Vagina (tissue), 2 donors: ENCODE measurements at places on chromosomes 1 and 21. TPM values are rescaled to one million over a fixed set of nuclear protein-coding genes. Genes with fewer than 3 reads are reported as not detected.

DNA sequence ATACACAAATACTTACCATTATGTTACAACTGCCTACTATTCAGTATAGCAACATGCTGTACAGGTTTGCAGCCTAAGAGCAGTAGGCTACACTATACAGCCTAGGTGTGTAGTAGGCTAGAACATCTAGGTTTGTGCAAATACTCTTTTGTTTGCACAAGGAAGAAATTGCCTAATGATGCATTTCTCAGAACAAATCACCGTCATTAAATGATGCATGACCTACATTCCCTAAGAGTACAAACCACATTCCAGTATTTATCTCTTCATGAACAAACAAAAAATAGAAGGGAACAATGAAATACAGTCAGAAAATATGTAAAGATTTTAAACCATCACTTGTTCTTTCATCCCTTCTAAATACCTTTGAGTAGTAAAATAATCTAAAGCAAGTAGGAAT lies 109.7 kb upstream of the HP1BP3 start:
- no peaks in the 10 kb centered on the region for H3K4me1 ChIP-seq
- H3K27ac ChIP-seq = no peak overlapping the region
- DNase-seq = no peak
- H3K27me3 ChIP-seq = no peaks in the 10 kb centered on the region

GRCh38 chr1:173414136-173414535 lies 63.0 kb upstream of the PRDX6 start:
- H3K27me3 ChIP-seq = no peaks in the 10 kb centered on the region
- no peaks in the 10 kb centered on the region for H3K36me3 ChIP-seq
- no peak overlapping the region for H3K27ac ChIP-seq
- H3K4me1 ChIP-seq = no peaks in the 10 kb centered on the region
- H3K4me3 ChIP-seq = no peak overlapping the region

GRCh38 chr1:209207126-209207700 lies 376.3 kb upstream of the CAMK1G start:
- DNase-seq = no peak
- H3K4me1 ChIP-seq = peaks cover 18% of the 10 kb centered on the region
- no peaks in the 10 kb centered on the region for H3K27me3 ChIP-seq
- peak overlapping the region; percentile 12 for H3K4me3 ChIP-seq
- H3K36me3 ChIP-seq = no peaks in the 10 kb centered on the region
- H3K27ac ChIP-seq = no peak overlapping the region

DNA sequence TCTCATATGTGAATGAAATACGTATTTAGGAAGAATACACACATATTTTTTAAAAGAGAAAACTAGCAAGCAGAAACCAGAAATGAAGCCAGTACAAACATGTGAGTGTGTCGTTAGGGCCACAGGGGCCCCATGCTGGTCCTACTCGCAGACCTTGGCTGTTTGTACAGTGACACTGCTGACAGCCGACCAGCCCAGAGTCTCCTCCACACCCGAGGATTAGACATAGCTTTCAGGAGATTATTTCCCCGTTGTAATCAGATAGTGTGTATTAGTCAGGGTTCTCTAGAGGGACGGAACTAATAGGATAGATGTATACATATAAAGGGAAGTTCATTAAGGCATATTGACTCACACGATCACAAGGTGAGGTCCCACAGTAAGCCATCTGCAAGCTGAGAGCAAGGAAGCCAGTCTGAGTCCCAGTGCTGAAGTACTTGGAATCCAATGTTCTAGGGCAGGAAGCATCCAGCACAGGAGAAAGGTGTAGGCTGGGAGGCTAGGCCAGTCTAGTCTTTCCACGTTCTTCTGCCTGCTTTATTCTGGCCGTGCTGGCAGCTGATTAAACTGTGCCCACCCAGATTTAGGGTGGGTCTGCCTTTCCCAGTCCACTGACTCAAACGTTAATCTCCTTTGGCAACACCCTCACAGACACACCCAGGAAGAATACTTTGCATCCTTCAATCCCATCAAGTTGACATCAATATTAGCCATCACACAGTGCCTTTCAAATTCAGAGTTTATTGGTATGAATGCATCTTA lies 51.2 kb downstream of the DIP2A start:
- DNase-seq = no peak
- H3K27ac ChIP-seq = no peak overlapping the region
- H3K36me3 ChIP-seq = no peaks in the 10 kb centered on the region
- H3K27me3 ChIP-seq = no peaks in the 10 kb centered on the region
- H3K4me1 ChIP-seq = peaks cover 2% of the 10 kb centered on the region

Gene MRPS21
- 34.6 TPM for total RNA-seq

Gene TSPEAR
- not detected for total RNA-seq

Gene IL24
- total RNA-seq = 1.5 TPM
